Right atrium auricular region (tissue), 2 donors: ENCODE measurements at places on chromosomes 7 and 10. TPM values are rescaled to one million over a fixed set of nuclear protein-coding genes. Genes with fewer than 3 reads are reported as not detected.

SLC13A1 gene
- total RNA-seq, result not detected

AFAP1L2 gene
- 6.3 TPM for total RNA-seq

CLIP2 gene
- total RNA-seq, result 12.1 TPM

C10orf67 gene
- total RNA-seq, result 0.44 TPM

CFAP43 gene
- not detected for total RNA-seq

TBX20 gene
- 140 TPM for total RNA-seq

RAPGEF5 gene
- total RNA-seq, result 19.4 TPM

PDZD7 gene
- 0.59 TPM for total RNA-seq

TRRAP gene
- 24.3 TPM for total RNA-seq

- H3K4me1 ChIP-seq, result no peaks in the 10 kb centered on the region
- no peaks in the 10 kb centered on the region for H3K36me3 ChIP-seq
- no peaks in the 10 kb centered on the region for H3K27me3 ChIP-seq
- peak overlapping the region; percentile 87 for H3K4me3 ChIP-seq
Observed at GRCh38 chr10:929960-930624, 1.4 kb downstream of the LARP4B start.

- H3K4me1 ChIP-seq, result no peaks in the 10 kb centered on the region
- peak overlapping the region; percentile 45 for H3K27ac ChIP-seq
- no peaks in the 10 kb centered on the region for H3K27me3 ChIP-seq
- DNase-seq, result no peak
- H3K4me3 ChIP-seq, result no peak overlapping the region
- H3K36me3 ChIP-seq, result no peaks in the 10 kb centered on the region
Observed at GRCh38 chr10:24901686-24902399, 50.6 kb downstream of the PRTFDC1 start.

DNA sequence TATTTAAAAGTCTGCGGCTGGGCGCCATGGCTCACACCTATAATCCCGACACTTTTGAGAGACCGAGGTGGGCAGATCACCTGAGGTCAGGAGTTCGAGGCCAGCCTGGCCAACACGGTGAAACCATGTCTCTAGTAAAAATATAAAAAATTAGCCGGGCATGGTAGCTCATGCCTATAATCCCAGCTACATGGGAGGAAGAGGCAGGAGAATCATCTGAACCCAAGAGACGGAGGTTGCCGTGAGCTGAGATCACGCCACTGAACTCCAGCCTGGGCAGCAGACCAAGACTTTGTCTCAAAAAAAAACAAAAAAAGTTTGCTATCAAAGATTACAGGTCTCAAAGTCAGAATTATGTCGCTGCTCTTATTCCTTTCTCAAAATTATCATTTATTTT, 55.5 kb downstream of the HIBADH start:
- H3K4me1 ChIP-seq, result no peaks in the 10 kb centered on the region
- no peaks in the 10 kb centered on the region for H3K36me3 ChIP-seq
- H3K27me3 ChIP-seq, result no peaks in the 10 kb centered on the region
- no peak overlapping the region for H3K27ac ChIP-seq
- DNase-seq, result no peak

GRCh38 chr7:39458061-39458745, 108.0 kb upstream of the YAE1 start:
- H3K27ac ChIP-seq, result no peak overlapping the region
- H3K27me3 ChIP-seq, result no peaks in the 10 kb centered on the region
- peak overlapping the region; percentile 10 for H3K4me3 ChIP-seq
- H3K4me1 ChIP-seq, result no peaks in the 10 kb centered on the region

DNA sequence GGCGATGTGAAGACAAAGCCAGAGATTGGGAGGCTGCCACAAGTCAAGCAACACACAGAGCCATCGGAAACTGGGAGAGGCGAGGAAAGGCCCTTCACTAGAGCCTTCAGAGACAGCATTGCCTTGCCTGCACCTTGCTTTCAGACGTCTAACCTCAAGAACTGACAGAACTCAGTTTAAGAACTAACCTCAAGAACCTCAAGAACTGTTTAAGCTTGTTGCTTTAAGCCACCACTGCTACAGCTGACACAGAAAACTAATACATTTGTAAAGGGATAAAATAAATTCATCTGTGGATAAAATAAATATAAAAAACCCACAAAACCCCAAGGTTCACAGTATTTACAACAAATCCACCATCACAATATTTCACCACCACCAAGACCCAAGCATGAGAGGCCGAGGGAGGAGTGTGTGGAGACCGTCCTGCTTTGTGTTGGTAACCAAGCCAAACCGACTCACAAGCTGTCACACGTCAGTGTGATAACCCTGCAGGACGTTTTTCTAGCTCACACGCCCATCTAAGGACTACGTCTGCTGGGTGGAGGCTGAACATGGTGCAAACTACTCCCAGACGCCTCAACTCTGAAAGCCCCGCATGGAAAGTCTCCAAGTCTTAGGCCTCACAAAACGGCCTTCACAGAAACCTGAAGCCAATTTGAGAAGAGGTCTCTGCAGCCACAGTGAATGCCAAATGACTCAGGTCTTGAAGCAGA, 116.8 kb downstream of the ABLIM1 start:
- H3K27ac ChIP-seq, result peak overlapping the region; percentile 81
- H3K27me3 ChIP-seq, result no peaks in the 10 kb centered on the region
- H3K4me1 ChIP-seq, result no peaks in the 10 kb centered on the region
- H3K36me3 ChIP-seq, result peaks cover 47% of the 10 kb centered on the region
- DNase-seq, result peak; percentile 92

GRCh38 chr10:110780704-110781103, 91.0 kb upstream of the PDCD4 start:
- H3K4me3 ChIP-seq, result no peak overlapping the region
- H3K27ac ChIP-seq, result peak overlapping the region; percentile 73
- H3K27me3 ChIP-seq, result no peaks in the 10 kb centered on the region

GRCh38 chr10:91907914-91908336, 1.4 kb downstream of the FGFBP3 start:
- peak overlapping the region; percentile 71 for H3K27ac ChIP-seq
- no peak for DNase-seq
- H3K36me3 ChIP-seq, result no peaks in the 10 kb centered on the region
- H3K27me3 ChIP-seq, result no peaks in the 10 kb centered on the region
- H3K4me3 ChIP-seq, result peak overlapping the region; percentile 70
- H3K4me1 ChIP-seq, result no peaks in the 10 kb centered on the region

GRCh38 chr10:133157662-133158436, 2.2 kb upstream of the KNDC1 start:
- H3K4me1 ChIP-seq, result no peaks in the 10 kb centered on the region
- no peak overlapping the region for H3K27ac ChIP-seq
- no peak for DNase-seq
- no peak overlapping the region for H3K4me3 ChIP-seq
- H3K27me3 ChIP-seq, result peaks cover 5% of the 10 kb centered on the region

DNA sequence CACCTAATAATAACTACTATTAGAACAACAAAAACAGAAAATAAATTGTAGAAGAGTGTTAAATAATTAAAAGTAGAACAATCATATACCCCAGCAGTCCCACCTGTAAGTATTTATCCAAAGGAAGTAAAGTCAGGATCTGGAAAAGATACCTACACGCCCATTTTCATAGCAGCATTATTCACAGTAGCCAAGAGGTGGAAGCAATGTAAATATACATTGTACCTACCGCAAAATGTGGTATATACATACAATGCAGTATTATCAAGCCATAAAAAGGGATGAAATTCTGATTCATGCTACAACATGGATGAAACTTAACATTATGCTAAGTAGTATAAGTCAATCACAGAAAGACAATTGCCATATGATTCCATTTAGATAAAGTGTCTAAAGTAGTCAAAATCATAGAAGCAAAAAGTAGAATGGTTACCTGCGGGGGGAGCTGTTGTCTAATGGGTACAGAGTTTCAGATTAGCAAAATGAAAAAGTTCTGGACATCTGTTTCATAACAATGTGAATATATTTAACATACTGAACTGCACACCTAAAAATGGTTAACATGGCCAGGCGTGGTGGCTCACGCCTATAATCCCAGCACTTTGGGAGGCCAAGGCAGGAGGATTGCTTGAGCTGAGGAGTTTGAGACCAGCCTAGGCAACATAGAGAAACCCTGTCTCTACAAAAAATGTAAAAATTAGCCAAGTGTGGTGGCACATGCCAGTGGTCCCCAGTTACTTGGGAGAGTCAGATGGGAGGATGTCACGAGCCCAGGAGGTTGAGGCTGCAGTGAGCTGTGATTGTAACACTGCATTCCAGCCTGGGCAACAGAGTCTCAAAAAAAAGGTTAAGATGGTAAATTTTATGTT, 6.0 kb upstream of the TMED4 start:
- H3K4me3 ChIP-seq, result no peak overlapping the region
- H3K27ac ChIP-seq, result no peak overlapping the region
- H3K27me3 ChIP-seq, result no peaks in the 10 kb centered on the region
- DNase-seq, result no peak

DNA sequence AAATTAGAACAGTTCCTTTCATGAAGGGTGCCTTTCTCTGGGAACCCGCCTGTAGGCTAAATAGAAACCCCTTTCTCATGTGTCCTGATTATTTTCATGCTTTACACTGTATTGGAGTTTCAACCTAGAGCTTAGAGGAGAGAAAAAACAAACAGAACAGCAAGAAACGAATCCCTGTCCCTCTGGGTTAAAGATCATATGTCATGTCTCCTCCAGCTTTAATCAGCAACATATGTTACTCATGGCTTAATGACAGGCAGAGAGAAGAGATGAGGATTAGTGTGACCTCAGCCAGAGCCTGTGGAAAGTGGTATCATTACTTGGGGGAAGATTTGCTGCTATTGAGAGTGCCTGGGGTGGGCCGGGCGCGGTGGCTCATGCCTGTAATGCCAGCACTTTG, 32.1 kb downstream of the CRCP start:
- no peak for DNase-seq
- H3K27ac ChIP-seq, result no peak overlapping the region
- H3K36me3 ChIP-seq, result peaks cover 45% of the 10 kb centered on the region

GRCh38 chr7:8154272-8154671, 107.7 kb downstream of the ICA1 start:
- no peaks in the 10 kb centered on the region for H3K27me3 ChIP-seq
- DNase-seq, result no peak
- no peak overlapping the region for H3K27ac ChIP-seq
- H3K36me3 ChIP-seq, result no peaks in the 10 kb centered on the region

- H3K27me3 ChIP-seq, result no peaks in the 10 kb centered on the region
- H3K4me1 ChIP-seq, result no peaks in the 10 kb centered on the region
- no peak overlapping the region for H3K27ac ChIP-seq
- H3K4me3 ChIP-seq, result no peak overlapping the region
- DNase-seq, result peak; percentile 28
Observed at GRCh38 chr10:120931423-120931822, 80.3 kb downstream of the WDR11 start.

GRCh38 chr7:25834050-25834449, 317.9 kb upstream of the NFE2L3 start:
- DNase-seq, result no peak
- no peak overlapping the region for H3K27ac ChIP-seq
- H3K36me3 ChIP-seq, result no peaks in the 10 kb centered on the region
- peaks cover 13% of the 10 kb centered on the region for H3K4me1 ChIP-seq

DNA sequence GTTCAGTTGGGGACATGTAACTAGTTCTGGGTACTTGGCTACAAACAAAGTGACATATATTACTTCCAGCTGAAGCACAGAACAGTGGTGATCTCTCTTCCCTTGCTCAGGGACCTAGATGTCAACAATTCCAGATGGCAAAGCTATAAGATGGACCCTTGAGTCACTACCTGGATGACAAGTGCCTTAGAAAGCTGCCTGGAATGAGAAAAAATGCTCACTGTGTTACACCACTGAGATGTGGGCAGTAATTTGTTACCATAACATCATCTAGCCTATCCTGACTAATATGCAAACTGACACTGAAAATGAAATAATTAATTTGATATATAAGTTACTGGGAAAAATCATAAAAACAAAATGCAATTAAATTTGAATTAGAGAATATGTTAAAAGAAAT, 16.4 kb upstream of the CTTNBP2 start:
- H3K27ac ChIP-seq, result no peak overlapping the region
- no peak for DNase-seq
- no peaks in the 10 kb centered on the region for H3K36me3 ChIP-seq
- H3K27me3 ChIP-seq, result no peaks in the 10 kb centered on the region
- H3K4me1 ChIP-seq, result no peaks in the 10 kb centered on the region
- H3K4me3 ChIP-seq, result no peak overlapping the region

GRCh38 chr7:82017334-82017943, 247.6 kb upstream of the HGF start:
- no peaks in the 10 kb centered on the region for H3K27me3 ChIP-seq
- DNase-seq, result no peak
- no peak overlapping the region for H3K27ac ChIP-seq
- no peaks in the 10 kb centered on the region for H3K4me1 ChIP-seq
- no peaks in the 10 kb centered on the region for H3K36me3 ChIP-seq
- H3K4me3 ChIP-seq, result no peak overlapping the region

DNA sequence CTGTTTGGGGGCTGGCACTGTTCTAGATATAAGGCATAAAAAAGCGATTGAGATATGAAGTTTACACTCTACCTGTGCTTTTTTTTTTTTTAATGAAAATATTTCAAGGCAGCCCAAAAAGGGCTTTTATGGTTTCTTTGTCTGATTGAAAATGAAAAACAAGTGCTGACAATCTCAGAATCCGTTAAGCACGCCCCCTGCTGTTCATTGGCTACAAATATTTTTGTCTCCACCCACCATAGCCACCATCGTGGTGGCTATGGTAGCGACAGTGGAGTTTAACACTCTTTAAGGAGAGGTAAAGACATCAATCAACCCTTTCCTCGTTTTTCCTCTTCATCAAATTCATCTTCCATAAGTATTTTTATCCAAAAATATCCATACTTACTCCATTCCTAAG, 94.2 kb downstream of the CD36 start:
- no peak overlapping the region for H3K4me3 ChIP-seq
- H3K4me1 ChIP-seq, result no peaks in the 10 kb centered on the region
- H3K27me3 ChIP-seq, result no peaks in the 10 kb centered on the region
- no peaks in the 10 kb centered on the region for H3K36me3 ChIP-seq
- no peak overlapping the region for H3K27ac ChIP-seq

DNA sequence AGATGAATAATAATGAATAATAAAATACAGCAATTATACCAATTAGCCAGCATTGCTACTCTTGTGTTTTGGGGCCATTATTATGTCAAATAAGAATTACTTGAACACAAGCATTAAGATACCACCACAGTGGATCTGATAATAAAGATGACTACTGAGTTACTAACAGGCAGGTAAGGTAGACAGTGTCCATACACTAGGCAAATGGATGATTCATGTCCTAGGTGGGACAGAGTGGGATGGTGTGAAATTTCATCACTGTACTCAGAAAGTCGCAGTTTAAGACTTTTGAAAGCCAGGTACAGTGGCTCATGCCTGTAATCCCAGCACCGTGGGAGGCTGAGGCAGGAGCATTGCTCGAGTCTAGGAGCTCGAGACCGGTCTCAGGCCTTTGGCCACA, 8.7 kb upstream of the UNC5B start:
- no peaks in the 10 kb centered on the region for H3K4me1 ChIP-seq
- H3K4me3 ChIP-seq, result no peak overlapping the region
- no peaks in the 10 kb centered on the region for H3K36me3 ChIP-seq
- no peak for DNase-seq

- no peak for DNase-seq
- H3K4me3 ChIP-seq, result no peak overlapping the region
- no peaks in the 10 kb centered on the region for H3K36me3 ChIP-seq
- H3K27ac ChIP-seq, result no peak overlapping the region
Observed at GRCh38 chr7:80002865-80003264, 131.8 kb upstream of the GNAI1 start.

- no peak overlapping the region for H3K4me3 ChIP-seq
- no peak overlapping the region for H3K27ac ChIP-seq
- no peaks in the 10 kb centered on the region for H3K4me1 ChIP-seq
- H3K36me3 ChIP-seq, result no peaks in the 10 kb centered on the region
Observed at GRCh38 chr10:104850023-104850422, 208.9 kb downstream of the SORCS3 start.
